Memory B cell (primary cell): ENCODE measurements at places on chromosomes 7 and 10.

DNA sequence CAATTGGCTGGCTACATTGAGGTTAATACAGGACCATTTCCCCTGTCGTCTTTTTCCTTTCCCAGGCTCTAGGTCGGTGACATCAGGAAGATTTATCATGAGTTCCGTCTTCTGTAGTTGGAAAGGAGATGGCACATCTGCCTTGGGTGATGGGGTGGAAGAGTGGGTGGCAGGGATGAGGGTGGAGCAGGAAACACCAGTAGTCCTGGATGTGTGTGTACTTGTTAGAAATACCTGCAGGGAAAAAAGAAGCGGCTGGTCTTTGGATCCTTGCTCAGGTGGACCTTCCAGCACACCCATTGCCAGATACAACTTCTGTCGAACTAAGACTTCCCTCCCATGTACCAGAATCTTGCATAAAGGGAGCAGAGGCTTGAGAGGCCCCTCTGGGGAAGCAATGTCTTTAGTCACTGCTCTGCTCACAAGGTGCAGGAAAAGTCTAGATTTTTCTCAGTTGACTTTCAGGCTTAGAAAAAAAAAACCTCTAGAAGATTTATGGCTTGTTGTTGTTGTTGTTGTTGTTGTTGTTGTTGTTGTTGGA, 516.8 kb upstream of the GALNT17 start:
- no peak for DNase-seq

- DNase-seq = no peak
Measured at GRCh38 chr7:104823177-104823576, 190.8 kb upstream of the KMT2E start.

GRCh38 chr7:65827366-65827765, 45.5 kb upstream of the VKORC1L1 start:
- DNase-seq = no peak

DNA sequence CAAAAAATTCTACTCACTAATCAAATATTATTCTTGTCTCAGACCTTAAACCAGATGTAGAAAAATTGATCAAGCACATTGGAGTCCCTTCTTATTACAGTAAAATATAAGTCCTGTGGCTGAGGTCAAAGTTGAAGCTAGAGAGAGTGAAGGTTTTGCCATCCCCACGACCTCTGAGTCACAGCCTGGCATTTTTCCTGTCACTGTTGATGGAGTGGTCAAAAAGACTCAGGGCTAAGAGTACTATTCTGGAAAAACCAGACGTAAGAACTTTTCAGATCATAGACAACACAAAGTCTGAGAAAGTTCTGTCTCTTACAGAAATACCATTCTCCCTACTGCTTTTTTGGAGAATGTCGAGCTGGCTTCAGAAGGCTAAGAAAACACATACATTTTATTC, 323.7 kb upstream of the ANKRD30A start:
- DNase-seq = no peak

DNA sequence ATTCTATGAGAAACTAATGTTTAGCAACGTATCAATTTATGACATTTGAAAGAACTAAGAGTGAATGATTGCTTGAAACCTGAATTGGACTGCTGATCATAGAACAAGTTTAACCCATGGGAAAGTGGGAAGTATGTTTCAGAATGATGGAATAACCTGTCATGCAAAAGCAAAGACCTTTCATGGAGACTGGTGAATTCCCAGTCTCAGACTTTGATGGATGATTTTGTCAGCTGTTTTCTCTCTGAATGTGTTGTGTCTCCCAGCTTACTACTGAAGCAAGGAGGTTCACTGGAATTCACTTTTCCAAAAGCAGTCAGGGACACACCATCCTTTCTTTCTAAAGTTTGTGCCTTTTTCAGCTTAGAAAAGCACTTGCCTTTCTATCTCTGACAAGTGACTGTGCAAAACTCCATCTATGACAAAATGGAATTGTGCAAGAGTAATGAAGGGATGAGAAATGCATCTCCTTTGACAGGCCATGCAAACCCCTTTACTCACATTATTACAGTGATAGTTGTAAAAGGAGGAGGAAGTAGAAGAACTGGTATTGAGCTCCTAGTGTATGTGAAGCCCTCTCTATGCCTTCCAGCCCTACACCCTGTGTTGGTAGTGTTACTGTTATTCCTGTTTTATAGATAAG, 176.1 kb downstream of the PRKG1 start:
- DNase-seq = no peak

DNA sequence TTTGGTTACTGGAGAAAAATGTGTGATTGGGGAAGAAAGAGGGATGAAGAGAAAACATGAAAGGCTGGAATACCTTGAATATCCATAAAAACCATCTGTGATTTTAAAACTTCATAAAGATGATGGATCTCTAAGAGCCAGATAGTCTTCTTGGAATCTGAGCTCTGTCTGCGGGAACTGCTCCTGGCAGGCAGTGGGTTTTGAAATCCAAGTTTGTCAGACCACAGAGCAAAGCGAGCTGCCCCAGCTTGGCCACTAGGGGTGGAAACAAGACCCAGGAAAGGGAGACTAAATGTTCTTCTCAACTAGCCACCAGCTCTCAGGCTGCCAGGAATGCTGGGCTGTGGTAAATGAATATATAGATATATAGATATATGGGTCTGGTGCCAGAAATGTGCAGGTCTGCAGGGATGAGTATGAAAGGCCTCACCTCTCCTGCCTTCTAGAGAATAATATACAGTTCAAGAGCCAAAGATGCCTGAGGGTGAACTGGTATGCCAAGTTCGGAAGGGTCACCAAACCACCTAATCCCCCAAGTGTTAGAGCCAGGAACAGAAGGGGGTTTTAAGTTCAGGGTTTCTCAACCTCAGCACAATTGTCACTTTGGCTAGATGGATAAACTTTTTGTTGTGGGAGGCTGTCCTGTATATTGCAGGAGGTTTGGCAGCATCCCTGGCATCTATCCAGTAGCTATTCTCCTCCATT, 208.8 kb downstream of the KCNMA1 start:
- DNase-seq = no peak

- DNase-seq = no peak
Measured at GRCh38 chr7:76512941-76513816, 2.8 kb downstream of the UPK3B start.

- DNase-seq = no peak
Measured at GRCh38 chr10:127069436-127069835, 127.0 kb downstream of the INSYN2A start.

- DNase-seq = no peak
Measured at GRCh38 chr7:149191851-149192250, 3.5 kb upstream of the ZNF282 start.

- no peak for DNase-seq
Measured at GRCh38 chr7:158975526-158976467, 119.4 kb downstream of the DYNC2I1 start.

GRCh38 chr10:130300608-130301020, 164.4 kb downstream of the GLRX3 start:
- DNase-seq = no peak

- no peak for DNase-seq
Measured at GRCh38 chr10:49329146-49329505, 30.2 kb downstream of the C10orf71 start.

GRCh38 chr7:30177965-30178364, 43.2 kb downstream of the MTURN start:
- DNase-seq = no peak

DNA sequence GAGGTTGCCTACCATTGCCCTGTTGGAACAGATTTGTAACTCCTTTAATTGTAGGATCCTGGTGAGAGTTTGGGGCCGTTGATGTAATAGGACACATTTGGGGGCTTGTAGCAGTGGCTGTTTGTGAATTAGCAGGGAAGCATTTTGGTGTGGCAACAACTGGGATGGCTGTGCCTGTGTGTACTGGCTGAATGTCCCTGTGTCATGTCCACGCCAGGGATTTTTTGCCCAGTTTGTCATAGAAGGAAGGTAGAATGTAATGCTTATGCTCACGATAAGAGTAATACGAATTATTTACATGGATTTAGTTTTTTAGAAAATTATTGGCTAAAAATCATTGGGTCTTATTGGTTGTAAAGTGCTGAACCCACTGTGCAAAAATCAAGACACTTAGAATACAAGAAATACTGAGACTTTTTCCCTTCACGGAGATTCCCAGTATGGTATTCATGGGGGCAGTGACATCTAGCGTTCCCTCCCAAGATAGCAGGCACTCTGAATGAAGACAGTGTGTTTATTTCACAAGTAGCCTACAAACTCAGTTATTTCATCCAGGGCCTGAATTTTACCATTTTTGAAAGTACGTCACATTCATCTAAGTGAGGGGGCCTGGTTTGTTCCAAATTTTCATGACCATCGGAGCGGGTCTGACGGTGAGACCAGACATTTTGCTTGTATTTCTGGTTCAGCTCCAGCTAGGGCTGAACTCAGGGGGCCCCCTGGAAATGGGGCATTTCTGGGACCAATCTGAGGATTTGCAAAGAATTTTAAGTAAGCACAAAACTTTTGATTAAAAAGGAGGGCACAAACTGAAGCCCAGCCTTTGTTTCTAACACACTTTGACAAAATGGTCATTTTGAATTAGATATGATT, 74.7 kb downstream of the CACNB2 start:
- no peak for DNase-seq

- DNase-seq = no peak
Measured at GRCh38 chr7:76206633-76207032, 4.9 kb downstream of the SRRM3 start.

DNA sequence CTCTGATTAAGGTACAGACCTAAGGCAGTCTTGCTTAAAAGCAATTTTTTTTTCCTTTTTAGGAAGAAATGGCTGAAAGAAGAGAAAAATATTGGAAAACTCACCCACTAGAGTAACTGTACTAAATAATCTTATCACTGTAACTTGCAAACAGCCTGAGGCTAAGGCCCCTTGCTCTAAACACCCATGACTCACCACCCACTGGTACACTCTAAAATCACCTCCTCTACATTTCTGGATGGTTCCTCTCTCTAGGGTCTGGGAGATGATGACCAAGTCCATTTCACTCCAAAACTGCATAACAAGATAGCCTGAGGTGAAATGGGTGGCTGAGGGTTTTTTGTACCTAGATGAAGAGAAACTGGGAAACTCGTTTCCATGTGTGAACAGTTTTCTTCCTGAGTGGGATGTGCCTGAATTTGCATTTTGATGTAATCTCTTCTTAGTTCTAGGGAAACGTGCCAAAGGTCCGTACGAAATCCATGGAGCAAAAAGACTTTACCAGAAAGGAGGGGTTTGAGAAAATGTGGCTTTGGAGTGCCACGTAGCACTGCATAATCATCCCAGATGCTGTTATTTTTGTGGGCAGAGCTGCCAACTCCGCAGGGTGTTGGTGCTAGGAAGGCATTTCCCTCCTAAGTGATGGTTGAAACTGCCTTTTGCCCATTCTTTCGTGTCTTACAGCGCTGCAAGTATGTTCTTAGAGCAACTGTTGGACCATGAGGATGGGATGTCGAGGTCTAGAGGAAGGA, 113.5 kb upstream of the C10orf90 start:
- DNase-seq = no peak

DNA sequence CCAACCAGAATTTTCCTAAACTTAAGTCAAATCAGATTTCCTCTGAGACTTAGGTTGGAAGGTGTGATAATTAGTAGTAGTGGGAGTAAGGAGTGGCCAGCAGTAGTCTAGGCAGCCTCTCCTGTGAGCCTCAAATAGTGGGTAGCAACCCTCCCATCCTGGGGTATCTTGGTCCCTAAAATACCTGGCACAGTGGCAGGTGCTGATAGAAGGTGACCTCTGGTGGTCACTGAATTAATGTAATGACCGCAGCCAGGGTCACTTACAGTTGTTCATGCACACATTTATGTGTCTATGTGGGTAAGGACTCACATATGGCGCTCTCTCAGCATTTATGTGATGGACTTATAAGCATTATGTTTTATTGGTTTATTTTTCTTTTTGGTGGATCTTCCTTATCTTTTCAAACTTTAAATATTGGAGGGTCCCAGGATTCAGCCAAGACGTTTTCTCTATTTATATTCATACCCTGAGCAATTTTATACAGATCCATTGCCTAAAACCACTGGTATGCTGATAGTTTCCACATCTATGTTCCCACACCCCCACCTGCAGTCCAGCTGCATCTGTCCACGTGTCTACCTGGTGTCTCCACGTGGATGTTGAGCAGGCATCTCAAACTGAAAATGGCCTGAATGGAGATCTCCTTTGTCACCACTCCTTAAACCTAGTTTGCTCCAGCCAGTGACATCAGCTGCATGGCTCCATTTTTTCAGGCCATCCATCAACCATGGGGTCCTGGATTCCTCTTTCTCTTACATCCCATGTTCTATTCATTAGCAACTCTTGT, 18.3 kb downstream of the BMPER start:
- DNase-seq = no peak

GRCh38 chr10:113292743-113293142, 260.1 kb upstream of the HABP2 start:
- no peak for DNase-seq

- no peak for DNase-seq
Measured at GRCh38 chr10:31953080-31953479, 24.4 kb upstream of the ARHGAP12 start.

DNA sequence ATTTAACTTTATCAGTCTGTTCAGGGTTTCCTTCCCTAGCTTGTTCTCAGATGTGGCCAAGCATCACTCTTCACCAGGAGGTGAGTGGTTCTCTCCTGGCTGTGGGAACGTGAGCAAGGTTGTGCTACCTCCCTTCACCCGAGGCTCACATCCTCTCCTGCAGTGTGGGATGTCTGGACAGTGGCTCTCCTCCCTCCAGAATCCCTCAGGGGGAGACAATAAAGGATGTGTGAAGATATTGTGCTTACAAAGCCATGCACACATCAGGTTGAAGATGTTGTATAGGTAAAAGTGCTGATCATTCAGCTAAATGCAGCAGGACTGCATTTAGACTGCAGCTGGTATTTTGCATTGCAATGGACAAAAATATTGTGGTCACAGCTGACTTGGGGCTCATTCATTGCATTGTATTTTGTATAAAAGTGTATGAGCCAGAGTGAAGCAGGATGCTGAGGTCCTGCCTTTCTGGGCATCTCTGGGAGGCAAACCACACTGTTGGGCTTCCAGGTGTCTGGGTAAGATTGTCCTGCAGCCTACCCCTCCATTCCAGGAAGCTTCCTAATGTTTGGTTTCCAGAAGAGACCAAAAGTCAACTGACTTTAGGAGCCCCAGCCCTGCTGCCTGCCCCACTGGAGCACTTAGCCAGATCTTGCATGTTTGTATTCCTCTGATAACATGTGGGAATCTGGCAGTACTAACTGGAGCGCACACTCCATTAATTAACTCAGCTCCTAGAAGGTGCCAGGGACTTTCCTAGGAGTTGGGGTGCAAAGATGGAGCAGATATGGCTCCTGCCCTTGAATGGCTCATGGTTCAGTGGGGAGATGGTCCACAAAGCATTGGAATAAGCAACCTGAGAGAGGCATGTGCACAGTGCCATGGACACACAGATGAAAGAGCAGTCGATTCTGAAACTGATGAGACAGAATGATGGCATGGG, 292.5 kb upstream of the ZNF32 start:
- no peak for DNase-seq

GRCh38 chr7:89761173-89761572, 393.1 kb upstream of the STEAP1 start:
- DNase-seq = no peak

DNA sequence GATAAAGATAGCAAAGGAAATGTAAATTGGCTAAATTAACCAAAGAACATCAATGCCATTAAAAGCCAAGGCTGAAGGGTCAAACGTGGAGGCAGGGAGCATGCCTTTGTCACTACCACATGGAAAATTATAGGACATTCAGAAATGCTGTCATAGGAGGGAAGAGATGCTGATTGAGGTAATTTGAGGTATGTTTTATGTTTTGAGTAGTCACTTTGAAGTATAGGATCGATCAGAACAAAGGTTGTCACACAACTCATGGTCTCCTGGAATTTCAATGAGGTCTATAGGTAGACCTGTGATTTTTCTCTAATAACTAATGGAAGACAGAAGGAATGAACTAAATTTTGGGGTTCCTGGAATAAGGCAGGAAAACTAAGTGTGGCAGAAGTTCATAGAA, 149.8 kb downstream of the SEMA3A start:
- DNase-seq = no peak

- DNase-seq = no peak
Measured at GRCh38 chr10:2798336-2799022, 268.9 kb upstream of the PFKP start.
